Naive thymus-derived CD4-positive, alpha-beta T cell (primary cell): ENCODE measurements at places on chromosomes 7 and 10. TPM values are rescaled to one million over a fixed set of nuclear protein-coding genes. Genes with fewer than 3 reads are reported as not detected.

- no peaks in the 10 kb centered on the region for H3K4me1 ChIP-seq
- H3K36me3 ChIP-seq, result no peaks in the 10 kb centered on the region
- DNase-seq, result no peak
- H3K4me3 ChIP-seq, result no peak overlapping the region
- no peaks in the 10 kb centered on the region for H3K27me3 ChIP-seq
- H3K27ac ChIP-seq, result no peak overlapping the region
Measured at GRCh38 chr10:23525406-23525805, 86.5 kb downstream of the OTUD1 start.

DNA sequence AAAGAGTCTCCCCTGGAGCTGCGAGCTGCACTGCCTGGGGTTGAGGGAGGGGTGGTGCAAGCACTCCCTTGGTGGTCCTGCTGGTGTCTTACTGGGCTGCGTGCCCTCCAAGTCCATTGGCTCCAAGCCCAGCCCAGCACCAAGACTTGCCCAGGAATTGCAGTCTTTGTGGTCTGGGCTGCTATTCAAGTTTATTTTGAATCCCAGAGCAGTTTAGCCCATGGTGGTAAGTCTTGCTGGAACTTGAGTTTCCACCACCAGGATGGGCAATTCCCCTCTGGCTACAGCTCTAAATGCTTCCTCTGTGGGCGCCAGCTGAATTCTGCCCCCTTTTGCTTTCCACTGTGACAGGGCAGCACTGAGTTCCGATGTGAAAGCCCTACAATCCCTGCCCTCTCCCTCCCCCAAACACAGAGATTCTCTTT is 25.1 kb downstream of the GALNT11 start:
- H3K27me3 ChIP-seq, result no peaks in the 10 kb centered on the region
- no peak overlapping the region for H3K4me3 ChIP-seq
- H3K27ac ChIP-seq, result no peak overlapping the region

- H3K27me3 ChIP-seq, result peaks cover 12% of the 10 kb centered on the region
- peaks cover 6% of the 10 kb centered on the region for H3K4me1 ChIP-seq
- H3K27ac ChIP-seq, result no peak overlapping the region
- no peak for DNase-seq
- no peaks in the 10 kb centered on the region for H3K36me3 ChIP-seq
Measured at GRCh38 chr10:117161386-117162033, 23.4 kb upstream of the VAX1 start.

DNA sequence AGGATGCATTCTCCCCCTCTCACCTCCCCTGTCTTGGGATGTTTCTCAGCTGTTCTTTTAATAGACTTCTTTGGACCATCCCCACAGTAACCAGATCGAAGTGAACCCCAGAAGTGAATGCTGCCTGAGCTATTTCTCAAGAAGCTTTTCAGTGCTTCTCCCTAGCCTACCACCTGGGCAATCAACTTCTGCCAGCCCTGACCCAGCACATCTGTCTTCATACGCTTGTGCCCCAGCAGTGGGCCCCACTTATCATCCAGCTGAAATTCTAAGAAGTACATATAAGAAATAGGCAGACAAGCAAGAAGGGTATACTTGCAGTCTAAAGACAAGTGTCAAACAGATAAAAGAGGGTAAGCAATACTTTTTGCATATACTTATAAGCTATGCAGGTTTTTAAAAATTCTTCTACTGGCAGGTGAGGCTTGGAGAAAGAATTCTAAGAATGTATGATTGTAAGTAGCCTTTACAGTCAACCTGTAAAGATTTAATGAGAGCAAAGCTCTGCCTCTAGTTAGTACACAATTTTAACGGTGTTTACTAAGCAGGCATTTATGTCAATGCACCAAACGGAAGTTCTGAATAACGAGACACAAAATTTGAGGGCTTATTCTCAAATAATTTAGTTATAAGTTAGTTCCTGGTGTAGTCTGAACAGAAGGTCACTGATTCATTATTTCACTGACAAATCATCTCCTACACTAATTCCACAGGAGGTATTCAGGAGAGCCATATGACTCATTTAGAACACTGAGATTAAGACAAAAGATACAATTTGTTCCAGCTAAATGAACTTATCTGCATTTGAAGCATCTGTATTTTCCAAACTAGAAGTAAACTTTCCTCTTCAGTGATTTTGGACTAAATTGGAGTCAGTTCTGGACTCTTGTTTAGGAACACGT is 83.3 kb downstream of the RNLS start:
- no peaks in the 10 kb centered on the region for H3K4me1 ChIP-seq
- no peak overlapping the region for H3K4me3 ChIP-seq
- no peak for DNase-seq
- no peak overlapping the region for H3K27ac ChIP-seq
- H3K36me3 ChIP-seq, result no peaks in the 10 kb centered on the region

DNA sequence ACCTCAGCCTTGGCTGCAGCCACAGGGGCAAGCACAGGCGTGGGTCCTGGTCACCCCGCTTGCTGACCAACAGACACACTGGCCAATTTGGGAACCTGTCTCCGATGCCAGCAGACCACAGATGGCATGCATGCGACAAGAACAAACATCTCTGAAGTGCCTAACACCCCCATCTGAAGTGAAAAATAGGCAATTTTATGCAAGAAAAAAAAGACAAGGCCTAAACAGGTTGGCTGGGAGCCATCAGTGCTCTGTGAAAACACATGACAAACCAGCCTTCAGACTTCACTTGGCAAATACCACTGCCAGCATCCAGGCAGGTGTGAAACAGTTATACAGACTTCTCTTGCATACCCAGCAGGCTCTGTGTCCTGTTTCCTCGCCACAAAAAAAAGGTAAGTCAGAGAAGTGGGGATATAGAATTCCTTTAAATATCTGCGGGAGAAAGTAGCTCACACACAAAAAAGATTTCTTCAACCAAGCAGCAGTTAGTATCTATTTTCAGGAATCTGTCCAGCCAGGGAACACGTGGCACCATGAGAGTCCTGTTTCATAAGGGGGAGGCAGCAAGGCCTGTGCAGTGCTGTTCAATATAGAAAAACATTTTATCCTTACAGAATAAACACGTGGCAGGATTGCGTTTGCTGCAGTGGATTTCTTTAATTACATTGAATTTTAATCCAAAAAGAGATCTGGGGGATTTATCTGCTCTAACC is 293.4 kb upstream of the MKLN1 start:
- H3K27ac ChIP-seq, result no peak overlapping the region
- no peaks in the 10 kb centered on the region for H3K36me3 ChIP-seq
- H3K27me3 ChIP-seq, result no peaks in the 10 kb centered on the region
- H3K4me1 ChIP-seq, result peaks cover 37% of the 10 kb centered on the region

DNA sequence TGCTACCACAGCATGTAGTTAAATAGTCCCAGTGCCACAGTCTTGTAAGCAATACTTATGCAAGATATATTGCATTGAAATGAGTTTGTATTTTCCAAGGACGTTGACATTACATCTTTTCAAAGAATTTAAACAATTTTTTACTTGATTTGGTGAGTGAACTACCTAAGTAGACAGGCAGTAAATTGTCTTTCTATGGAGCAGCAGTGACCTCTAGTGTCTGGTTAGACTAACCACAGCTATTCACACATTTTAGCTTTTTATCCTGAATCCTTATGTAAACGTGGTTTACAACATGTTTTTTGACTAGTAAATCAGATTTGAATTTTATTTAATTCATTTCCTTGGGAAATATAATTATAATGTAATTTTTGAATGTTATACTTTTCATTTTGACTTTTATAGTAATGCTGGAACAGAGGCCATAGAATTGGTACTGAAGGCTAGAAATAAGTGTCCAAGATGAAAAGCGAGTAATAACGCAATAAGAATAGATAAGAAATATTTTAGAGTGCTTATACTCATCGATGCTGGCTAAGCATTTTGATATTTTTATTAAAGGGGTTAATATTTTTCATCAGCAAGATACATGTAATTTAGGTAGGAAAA is 5.6 kb downstream of the LRRTM3 start:
- no peak overlapping the region for H3K27ac ChIP-seq
- H3K36me3 ChIP-seq, result no peaks in the 10 kb centered on the region
- no peaks in the 10 kb centered on the region for H3K27me3 ChIP-seq
- no peaks in the 10 kb centered on the region for H3K4me1 ChIP-seq
- no peak overlapping the region for H3K4me3 ChIP-seq
- DNase-seq, result no peak

DNA sequence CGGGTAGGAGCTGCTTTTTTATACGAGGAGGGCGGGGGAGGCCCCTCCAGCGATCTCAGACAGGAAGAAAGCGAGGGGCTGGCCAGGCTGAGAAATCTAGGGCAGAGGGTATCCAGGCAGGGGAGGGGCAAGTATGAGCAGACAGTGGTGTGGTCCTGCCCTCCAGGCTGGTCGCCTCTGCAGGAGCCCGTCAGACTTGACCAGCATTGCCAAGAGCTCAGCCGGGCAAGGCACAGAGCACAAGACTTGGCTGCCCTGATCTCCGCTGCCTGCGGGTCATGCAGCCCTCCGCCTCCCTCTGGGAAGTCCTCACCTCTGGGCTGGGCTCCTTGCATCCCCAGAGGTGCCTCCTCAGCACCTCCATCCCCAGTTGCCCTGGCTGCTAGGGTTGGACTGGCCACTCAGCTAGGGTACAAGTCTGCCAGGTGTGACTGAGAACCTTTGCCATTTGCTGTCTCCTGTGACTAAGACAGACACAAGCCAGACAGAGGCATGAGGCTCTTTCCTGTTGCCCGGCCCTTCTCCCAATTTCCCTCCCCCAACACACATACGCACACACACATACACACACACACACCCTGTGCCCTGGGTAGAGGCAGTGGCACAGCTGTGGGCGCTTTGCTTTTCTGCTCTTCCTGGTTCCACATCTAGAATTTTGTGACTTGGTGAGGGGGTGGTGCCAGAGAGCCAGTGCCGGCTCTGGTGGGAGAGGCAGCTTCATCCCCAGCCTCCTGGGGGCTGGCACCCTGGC is 59.1 kb upstream of the PPIF start:
- H3K4me1 ChIP-seq, result peaks cover 21% of the 10 kb centered on the region
- H3K27ac ChIP-seq, result no peak overlapping the region
- DNase-seq, result no peak
- no peaks in the 10 kb centered on the region for H3K27me3 ChIP-seq
- no peaks in the 10 kb centered on the region for H3K36me3 ChIP-seq

- DNase-seq, result no peak
- H3K27ac ChIP-seq, result no peak overlapping the region
- H3K4me3 ChIP-seq, result no peak overlapping the region
- no peaks in the 10 kb centered on the region for H3K4me1 ChIP-seq
Measured at GRCh38 chr10:64486149-64486548, 964.9 kb downstream of the REEP3 start.

GRCh38 chr10:30894221-30894620 is 137.4 kb downstream of the ZNF438 start:
- H3K36me3 ChIP-seq, result no peaks in the 10 kb centered on the region
- H3K27ac ChIP-seq, result no peak overlapping the region
- H3K4me3 ChIP-seq, result no peak overlapping the region
- H3K4me1 ChIP-seq, result no peaks in the 10 kb centered on the region

DNA sequence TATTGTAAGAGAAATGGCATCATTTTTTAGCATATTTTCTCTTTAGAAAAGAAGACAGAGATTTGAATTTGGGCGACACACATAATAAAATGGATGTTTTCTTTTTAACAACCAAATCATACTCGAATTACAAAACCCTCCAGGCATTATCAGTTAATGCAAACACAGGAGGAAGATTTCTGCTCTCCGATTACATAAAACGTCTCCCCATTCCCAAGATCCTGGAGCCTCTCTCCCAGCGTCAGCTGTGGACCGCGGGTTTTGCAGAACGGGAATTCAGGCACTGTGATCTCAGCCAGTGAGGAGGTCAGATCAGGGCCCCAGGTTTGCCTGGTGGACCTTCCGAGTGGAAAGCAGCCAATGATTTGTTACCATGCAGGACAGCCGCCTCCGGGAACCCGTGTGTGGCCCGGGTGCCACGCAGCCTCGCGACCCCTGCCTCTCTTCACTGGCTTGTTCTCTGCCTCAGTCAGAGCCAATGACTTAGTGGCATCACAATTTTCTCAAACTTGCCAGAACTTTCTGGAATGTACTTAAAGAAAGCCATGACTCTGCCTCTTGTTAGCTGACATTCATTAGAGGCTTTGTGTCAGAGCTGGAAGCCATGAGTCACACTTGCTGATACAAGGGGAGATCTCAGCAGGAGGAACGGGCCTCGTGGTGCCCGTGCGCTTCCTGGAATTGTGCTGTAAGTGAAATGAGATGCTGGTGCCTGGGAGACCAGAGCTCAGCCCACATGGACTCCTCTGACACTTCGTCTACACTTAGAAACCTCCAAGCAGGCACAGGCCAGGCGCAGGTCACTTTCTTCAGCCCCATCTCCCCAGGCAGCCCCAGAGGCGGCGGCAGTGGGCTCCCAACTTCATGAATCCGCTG is 246.1 kb downstream of the KLF6 start:
- H3K27me3 ChIP-seq, result no peaks in the 10 kb centered on the region
- DNase-seq, result no peak
- no peak overlapping the region for H3K4me3 ChIP-seq
- H3K36me3 ChIP-seq, result no peaks in the 10 kb centered on the region

- peaks cover 21% of the 10 kb centered on the region for H3K36me3 ChIP-seq
- DNase-seq, result peak; percentile 81
- peak overlapping the region; percentile 94 for H3K4me3 ChIP-seq
- no peaks in the 10 kb centered on the region for H3K27me3 ChIP-seq
- H3K4me1 ChIP-seq, result peaks cover 28% of the 10 kb centered on the region
Measured at GRCh38 chr7:100583132-100584053, 2.5 kb downstream of the LRCH4 start.

- DNase-seq, result no peak
- H3K27ac ChIP-seq, result no peak overlapping the region
- H3K4me3 ChIP-seq, result no peak overlapping the region
Measured at GRCh38 chr10:7054915-7055314, 355.9 kb downstream of the SFMBT2 start.

GRCh38 chr7:132192809-132193208 is 383.5 kb downstream of the PLXNA4 start:
- no peaks in the 10 kb centered on the region for H3K4me1 ChIP-seq
- no peak overlapping the region for H3K4me3 ChIP-seq
- no peak overlapping the region for H3K27ac ChIP-seq
- DNase-seq, result no peak
- no peaks in the 10 kb centered on the region for H3K36me3 ChIP-seq

GRCh38 chr7:130124711-130125110 is 54.4 kb downstream of the KLHDC10 start:
- H3K4me3 ChIP-seq, result no peak overlapping the region
- no peaks in the 10 kb centered on the region for H3K4me1 ChIP-seq
- DNase-seq, result no peak
- no peaks in the 10 kb centered on the region for H3K27me3 ChIP-seq
- no peak overlapping the region for H3K27ac ChIP-seq

GRCh38 chr7:41093141-41093540 is 609.7 kb downstream of the INHBA start:
- no peak overlapping the region for H3K27ac ChIP-seq
- no peaks in the 10 kb centered on the region for H3K4me1 ChIP-seq
- no peaks in the 10 kb centered on the region for H3K27me3 ChIP-seq

The RNF133 gene
- not detected for total RNA-seq

The GPR15LG gene
- not detected for total RNA-seq

The POU6F2 gene
- not detected for total RNA-seq

The TMEM176A gene
- not detected for total RNA-seq

The UTF1 gene
- total RNA-seq, result not detected in 2 replicates

The OPALIN gene
- not detected for total RNA-seq

The SLF2 gene
- total RNA-seq, result 43.6 TPM

The ARHGAP22 gene
- 2.9 TPM for total RNA-seq

The MYH16 gene
- total RNA-seq, result not detected
